ENCODE measurements at places on chromosomes 11 and 22. TPM values are rescaled to one million over a fixed set of nuclear protein-coding genes. Genes with fewer than 3 reads are reported as not detected.

CCDC87 gene
- total RNA-seq = 0.42 TPM

TH gene
- 1.1 TPM for total RNA-seq

P4HA3 gene
- total RNA-seq = 1.7 TPM

GRCh38 chr11:16309226-16309625 lies 47.1 kb downstream of the SOX6 start:
- H3K4me1 ChIP-seq = peaks cover 1% of the 10 kb centered on the region
- no peak overlapping the region for H3K4me3 ChIP-seq
- no peaks in the 10 kb centered on the region for H3K36me3 ChIP-seq
- no peak for DNase-seq
- no peak overlapping the region for H3K27ac ChIP-seq
- H3K27me3 ChIP-seq = peaks cover 8% of the 10 kb centered on the region

- DNase-seq = no peak
- H3K27ac ChIP-seq = no peak overlapping the region
- no peak overlapping the region for H3K4me3 ChIP-seq
- peaks cover 7% of the 10 kb centered on the region for H3K4me1 ChIP-seq
- H3K27me3 ChIP-seq = peaks cover 44% of the 10 kb centered on the region
- H3K36me3 ChIP-seq = no peaks in the 10 kb centered on the region
Measured at GRCh38 chr22:36662981-36663380, 40.6 kb downstream of the CACNG2 start.

DNA sequence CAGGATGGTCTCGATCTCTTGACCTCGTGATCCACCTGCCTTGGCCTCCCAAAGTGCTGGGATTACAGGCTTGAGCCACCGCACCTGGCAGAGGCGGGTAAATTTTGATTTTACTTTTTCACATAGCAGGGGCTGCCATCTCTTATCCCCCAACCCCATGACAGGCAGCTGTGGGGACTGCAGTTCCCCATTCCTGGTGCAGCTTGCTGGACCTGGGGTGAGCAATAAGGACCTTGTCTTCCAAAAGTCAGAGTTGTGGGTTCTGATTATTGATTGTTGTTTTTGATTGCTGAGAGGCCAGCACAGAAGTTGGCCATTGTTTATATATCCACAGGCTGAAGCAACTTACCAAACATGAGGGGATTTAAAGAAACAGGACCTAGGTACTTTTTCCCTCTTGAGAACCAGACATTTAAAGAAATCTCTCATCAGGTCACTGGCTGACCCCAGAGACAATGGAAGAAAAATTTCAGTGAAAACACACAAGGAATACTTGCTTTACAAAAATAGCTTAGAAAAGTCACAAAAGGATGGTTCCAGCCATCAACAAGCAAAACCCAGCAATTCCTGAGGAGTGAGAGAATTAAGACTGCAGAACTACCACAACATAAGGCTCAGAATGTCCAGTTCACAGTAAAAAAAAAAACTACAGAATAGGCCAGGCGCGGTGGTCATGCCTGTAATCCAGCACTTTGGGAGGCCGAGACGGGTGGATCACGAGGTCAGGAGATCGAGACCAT lies 22.0 kb upstream of the MAPK1 start:
- no peak for DNase-seq
- no peaks in the 10 kb centered on the region for H3K27me3 ChIP-seq
- H3K27ac ChIP-seq = no peak overlapping the region
- no peaks in the 10 kb centered on the region for H3K4me1 ChIP-seq
- no peak overlapping the region for H3K4me3 ChIP-seq

DNA sequence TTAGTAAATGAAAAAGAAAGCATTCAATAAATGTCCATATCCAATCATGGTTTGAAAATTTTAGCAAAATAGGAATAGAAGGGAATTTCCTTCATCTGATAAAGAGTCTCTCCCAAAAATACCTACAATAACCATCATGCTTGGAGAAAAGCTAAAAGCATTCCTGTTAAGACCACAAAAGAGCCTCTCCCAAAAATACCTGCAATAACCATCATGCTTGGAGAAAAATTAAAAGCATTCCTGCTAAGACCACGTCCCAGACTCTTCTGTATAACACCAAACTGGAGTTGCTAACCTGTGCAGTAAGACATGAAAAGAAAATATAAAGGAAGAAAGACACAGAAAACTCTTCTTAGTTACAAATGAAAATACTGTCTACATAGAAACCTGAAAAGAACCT lies 69.4 kb downstream of the LINC01488 start:
- H3K4me1 ChIP-seq = no peaks in the 10 kb centered on the region
- H3K4me3 ChIP-seq = no peak overlapping the region
- DNase-seq = no peak

DNA sequence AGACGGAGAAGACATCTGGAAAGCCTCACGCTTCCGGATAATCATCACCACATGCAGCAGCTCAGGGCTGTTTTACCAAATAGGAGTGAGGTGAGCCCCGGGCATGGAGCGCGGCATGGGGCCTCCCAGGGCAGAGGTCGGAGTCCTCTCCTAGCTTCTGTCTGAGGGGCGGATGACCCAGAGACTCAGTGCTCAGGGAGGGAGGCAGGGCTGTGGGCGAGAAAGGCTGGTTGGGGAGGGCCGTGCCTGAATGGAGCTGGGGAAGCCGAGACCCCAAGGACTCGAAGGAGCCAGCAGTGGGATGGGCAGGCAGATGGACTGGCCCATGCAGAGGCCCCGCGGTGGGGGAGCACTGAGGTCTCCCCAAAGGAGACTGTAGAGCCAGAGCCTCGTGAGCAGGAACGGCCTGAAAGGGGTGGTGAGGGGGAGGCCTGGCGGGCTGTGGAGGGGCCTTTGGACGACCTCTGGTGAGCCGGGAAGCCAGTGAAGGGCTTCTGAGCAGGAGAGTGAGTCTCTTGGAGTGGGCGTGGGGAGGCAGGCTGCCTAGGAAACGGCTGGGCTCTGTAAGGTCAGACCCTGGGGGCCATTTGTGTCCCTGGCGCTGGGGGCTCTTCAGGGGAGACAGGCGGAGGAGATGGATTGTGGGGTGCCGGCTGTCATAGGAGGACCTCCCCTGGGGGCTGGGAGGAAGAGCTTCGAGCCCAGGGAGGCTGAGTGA lies 24.7 kb upstream of the PANX2 start:
- H3K27me3 ChIP-seq = peaks cover 10% of the 10 kb centered on the region
- peaks cover 18% of the 10 kb centered on the region for H3K4me1 ChIP-seq
- H3K36me3 ChIP-seq = no peaks in the 10 kb centered on the region
- no peak overlapping the region for H3K4me3 ChIP-seq
- no peak for DNase-seq

GRCh38 chr22:45908961-45909360 lies 68.0 kb downstream of the WNT7B start:
- no peak for DNase-seq
- no peaks in the 10 kb centered on the region for H3K27me3 ChIP-seq
- no peak overlapping the region for H3K27ac ChIP-seq

DNA sequence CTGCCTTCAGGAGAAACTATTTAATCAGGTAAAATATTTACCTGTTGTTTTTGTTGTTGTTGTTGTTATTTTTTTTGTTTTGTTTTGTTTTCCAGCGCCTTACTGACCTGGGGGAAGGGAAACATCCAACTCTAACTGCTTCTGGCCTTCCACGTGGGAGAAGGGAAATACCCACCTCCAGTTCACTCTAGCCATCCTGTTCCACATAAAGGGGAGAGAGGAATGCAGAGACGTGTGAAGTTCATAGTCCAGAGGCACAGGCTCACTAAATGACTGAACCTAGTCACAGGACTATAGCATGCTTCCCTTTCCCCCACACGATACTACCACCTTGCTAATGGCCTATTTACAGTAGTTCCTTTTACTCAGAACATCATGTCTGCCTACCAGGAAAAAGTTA lies 72.4 kb upstream of the VSTM5 start:
- no peaks in the 10 kb centered on the region for H3K4me1 ChIP-seq
- H3K27ac ChIP-seq = no peak overlapping the region
- H3K4me3 ChIP-seq = no peak overlapping the region
- no peak for DNase-seq
- H3K27me3 ChIP-seq = peaks cover 24% of the 10 kb centered on the region

DNA sequence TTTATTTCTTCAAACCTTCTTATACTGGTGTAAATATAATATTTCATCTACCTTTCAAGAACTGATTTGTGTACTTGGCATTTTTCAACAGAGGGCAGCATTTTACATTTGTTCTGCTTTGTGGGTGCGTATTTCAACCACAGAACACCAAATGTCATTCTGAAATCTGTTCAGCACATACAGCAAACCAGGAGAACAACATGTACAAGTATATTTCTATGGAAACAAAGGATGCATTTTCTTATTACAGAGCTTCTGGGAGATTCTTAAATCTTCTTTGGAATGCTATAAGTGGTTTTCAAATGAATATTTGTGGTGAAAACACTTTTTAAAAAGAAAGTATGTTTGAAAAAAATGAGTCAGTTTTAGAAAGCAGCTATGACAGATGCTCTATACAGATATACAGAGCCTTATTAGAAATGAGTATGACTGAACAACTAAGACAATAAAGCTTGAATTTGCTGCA lies 946.0 kb downstream of the FAM181B start:
- H3K27ac ChIP-seq = no peak overlapping the region
- no peaks in the 10 kb centered on the region for H3K36me3 ChIP-seq
- DNase-seq = no peak
- H3K27me3 ChIP-seq = no peaks in the 10 kb centered on the region

DNA sequence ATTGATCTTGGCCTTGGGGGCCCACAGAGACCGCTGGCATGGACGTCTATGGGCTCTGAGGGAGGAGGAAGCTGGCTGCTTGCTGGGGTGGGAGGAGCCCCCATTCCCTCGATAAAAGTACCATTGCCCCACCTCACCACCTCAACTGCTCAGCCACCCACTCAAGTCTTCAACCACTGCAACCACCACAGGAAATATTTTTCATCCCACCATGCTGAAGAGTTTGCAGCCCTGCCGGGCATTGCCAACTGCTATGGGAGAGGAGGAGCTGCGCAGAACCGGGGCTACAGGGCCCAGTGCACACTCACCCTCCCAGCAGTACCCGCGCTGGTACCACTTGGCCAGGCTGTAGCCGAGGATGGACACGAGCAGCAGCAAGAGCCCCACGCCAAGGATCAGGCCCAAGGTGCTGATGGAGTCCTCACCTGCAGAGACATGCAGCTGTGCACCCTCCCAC lies 29.2 kb downstream of the IL10RA start:
- H3K36me3 ChIP-seq = no peaks in the 10 kb centered on the region
- no peak overlapping the region for H3K27ac ChIP-seq
- H3K4me1 ChIP-seq = no peaks in the 10 kb centered on the region

DNA sequence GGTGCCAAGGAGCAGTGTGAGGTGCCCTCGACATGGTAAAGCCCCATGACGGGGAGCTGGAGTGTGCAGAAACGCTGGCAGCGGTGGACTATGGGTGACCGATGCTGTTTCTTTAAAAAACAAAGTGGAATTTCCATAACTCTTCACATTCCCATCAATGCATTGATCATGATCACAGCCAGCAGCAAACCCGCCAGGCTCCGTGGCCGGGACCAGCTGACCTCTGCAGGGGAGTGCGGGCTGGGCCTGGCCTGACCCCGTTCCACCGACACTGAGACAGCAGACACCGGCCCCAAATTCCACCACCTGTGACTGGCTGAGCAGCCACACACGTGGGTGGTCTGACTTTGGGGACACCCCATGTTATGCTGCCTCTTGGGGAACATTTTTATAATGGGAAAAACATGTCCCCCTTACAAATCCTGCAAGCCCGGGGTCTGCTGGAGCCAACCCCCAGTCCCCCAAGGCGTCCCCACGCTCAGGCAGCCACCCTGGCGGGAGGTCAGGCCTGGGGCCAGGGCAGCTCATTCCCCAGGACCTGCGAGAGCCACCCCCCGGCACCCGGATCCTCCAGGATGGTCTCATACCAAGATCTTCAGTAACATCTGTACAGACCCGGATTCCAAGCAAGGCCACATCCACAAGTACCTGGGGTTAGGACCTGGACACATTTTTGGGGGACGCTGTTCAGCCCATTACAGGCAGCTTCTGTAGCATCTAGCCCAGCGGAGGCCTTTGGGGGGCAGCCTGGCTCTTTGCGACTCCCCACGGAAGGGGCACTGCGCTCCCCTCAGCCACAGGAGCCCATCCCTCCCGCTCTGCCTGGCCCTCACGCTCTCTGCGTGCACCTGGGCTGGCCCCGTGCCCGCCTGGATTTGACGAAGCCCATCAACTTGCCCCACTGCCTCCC lies 20.6 kb downstream of the OSBPL5 start:
- H3K4me3 ChIP-seq = no peak overlapping the region
- no peak overlapping the region for H3K27ac ChIP-seq
- peaks cover 1% of the 10 kb centered on the region for H3K36me3 ChIP-seq
- peaks cover under 1% of the 10 kb centered on the region for H3K27me3 ChIP-seq
- H3K4me1 ChIP-seq = peaks cover 10% of the 10 kb centered on the region

GRCh38 chr22:37607010-37607934 lies 1.4 kb upstream of the GGA1 start:
- H3K27me3 ChIP-seq = no peaks in the 10 kb centered on the region
- H3K4me1 ChIP-seq = peaks cover 46% of the 10 kb centered on the region
- H3K27ac ChIP-seq = peak overlapping the region; percentile 99
- DNase-seq = peak; percentile 81
- H3K4me3 ChIP-seq = peak overlapping the region; percentile 88
- H3K36me3 ChIP-seq = no peaks in the 10 kb centered on the region

DNA sequence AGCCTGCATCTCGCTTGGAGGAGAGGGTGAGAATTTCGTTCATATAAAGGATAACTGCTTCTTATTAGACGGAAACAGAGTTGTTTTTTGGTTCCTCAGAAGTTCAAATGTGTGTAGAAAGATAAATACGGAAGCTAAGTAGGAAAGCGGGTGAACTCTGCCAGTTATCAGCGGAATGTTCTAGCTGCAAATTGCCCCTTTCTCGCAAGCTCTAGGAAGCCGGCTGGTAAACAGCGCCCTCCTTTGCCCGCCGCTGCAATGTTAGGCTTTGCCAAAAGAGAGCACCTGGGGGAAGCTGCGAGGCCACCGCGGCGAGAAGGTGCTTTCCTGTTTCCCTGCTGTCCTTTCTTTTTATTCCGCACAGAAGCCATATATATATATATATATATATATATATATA lies 67.0 kb downstream of the IGLL5 start:
- H3K27me3 ChIP-seq = peaks cover 68% of the 10 kb centered on the region
- DNase-seq = no peak
- H3K27ac ChIP-seq = no peak overlapping the region
- no peaks in the 10 kb centered on the region for H3K36me3 ChIP-seq
- no peaks in the 10 kb centered on the region for H3K4me1 ChIP-seq

GRCh38 chr11:27965559-27965958 lies 142.4 kb downstream of the KIF18A start:
- DNase-seq = no peak
- no peak overlapping the region for H3K4me3 ChIP-seq
- H3K4me1 ChIP-seq = no peaks in the 10 kb centered on the region
- H3K27ac ChIP-seq = no peak overlapping the region
- H3K27me3 ChIP-seq = no peaks in the 10 kb centered on the region
